ENCODE measurements at places on chromosomes 13 and 19.

GRCh38 chr19:13240312-13241022 lies 90.3 kb downstream of the IER2 start:
- DNase-seq = no peak

DNA sequence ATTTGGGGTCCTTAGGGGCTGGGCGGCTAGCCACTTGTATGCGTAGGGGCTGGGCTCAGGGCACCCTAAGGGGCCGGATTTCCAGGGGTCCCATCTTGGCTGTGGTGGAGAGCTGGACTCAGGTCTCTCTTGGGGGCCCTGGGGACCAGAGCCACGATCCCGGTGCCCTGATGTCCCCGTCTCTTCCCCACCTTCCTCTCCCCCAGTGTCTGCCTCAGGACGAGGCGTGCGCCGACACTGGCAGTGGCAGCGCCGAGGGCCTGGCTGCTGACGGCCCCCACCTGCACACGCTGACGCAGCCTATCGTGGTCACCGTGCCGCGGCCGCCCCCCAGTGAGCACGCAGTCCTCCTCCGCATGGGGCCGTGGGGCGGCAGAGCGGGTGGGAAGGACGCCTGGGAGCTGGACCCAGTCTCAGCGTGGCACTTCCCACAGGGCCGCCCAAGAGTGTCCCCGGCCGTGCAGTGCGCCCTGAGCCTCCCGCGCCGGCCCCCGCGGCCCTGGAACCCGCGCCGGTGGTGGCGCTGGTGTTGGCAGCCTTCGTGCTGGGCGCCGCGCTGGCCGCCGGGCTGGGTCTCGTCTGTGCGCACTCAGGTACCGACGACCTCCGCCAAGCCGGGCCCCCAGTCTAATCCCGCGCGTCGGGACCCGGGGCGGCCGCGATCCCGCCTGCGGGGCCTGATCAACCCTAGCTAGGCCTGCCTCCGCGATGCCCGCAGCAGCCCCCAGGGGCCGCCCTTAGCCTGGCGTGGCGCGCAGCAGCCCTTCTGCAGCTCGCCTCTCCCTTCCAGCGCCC lies 2.7 kb upstream of the SNAPC2 start:
- no peak for DNase-seq

- no peak for DNase-seq
Observed at GRCh38 chr13:111129465-111130115, 14.5 kb downstream of the ARHGEF7 start.

DNA sequence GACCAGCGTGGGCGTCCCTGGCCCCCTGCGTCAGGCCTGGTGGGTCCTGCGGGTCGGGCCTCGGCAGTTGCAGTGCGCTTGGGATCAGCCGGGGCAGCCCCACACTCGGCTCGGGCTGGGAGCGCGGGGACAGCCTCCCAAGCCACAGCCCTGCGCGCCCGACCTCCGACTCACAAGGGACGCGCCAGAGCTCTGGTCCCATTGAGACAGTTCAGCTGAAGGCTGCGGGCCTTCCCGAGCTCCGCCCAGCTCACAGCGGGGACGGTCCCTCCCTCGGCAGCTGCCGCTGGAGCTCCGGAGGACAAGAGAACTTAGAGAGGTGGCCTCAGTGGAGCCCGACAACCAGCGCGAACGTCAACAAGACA lies 45.7 kb upstream of the ZNF730 start:
- DNase-seq = no peak

- no peak for DNase-seq
Observed at GRCh38 chr13:52348983-52349780, 56.8 kb downstream of the THSD1 start.

GRCh38 chr19:50230379-50231351 lies 27.2 kb downstream of the MYH14 start:
- no peak for DNase-seq

DNA sequence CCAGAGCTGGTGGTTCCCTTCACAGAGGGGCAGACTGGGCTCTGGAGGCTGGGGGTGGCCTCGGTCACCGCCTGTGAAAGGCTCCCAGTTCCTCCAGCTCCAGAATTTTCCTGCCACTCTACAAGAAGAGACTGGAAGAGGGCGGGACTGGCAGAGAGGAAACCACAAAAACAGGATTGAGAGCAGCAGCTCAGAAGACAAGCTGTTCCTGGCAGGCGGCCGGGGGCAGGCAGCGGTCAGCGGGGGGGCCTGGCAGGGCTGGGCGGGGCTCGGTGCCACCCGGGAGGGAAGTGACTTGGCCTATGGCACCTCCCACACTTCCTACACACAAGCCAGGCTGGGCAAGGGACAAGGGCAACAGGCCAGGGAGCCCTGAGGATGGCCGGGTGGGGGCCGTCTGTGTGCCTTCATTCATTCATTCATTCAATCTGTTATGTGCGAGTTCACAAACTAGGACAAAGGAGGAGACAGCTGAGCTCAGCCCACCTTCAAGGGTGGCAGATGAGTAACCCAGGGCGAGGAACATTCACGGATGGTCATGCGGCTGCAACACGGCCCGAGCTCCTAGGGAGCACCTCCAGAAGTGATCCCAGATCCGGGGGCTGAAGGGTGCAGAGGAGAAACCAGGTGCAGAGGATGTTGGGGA lies 16.9 kb upstream of the BTBD2 start:
- DNase-seq = peak; percentile 82

GRCh38 chr13:41502673-41503072 lies 45.3 kb downstream of the RGCC start:
- DNase-seq = no peak

- no peak for DNase-seq
Observed at GRCh38 chr13:28744656-28745055, 25.9 kb upstream of the SLC46A3 start.

DNA sequence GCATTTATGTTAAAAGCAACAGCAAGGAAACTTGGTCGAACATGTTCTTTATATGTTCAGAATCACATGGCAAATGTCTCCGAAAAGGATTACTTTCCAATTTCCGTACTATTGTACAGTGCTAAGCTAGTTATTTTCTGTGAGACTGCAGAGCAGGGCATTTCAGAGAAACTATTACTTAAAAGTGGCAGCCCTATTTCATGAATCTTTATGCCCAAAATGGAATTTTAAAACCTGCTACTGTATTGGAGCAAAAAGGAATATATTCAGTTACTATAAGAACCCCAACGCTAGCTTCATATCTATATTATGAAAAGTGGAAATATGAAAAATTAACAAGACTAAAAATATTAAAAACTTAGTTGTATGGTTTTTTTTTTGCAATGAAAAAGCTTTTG lies 2.2 kb upstream of the KLF5 start:
- no peak for DNase-seq

- no peak for DNase-seq
Observed at GRCh38 chr19:19782783-19783182, 38.8 kb downstream of the ZNF506 start.

DNA sequence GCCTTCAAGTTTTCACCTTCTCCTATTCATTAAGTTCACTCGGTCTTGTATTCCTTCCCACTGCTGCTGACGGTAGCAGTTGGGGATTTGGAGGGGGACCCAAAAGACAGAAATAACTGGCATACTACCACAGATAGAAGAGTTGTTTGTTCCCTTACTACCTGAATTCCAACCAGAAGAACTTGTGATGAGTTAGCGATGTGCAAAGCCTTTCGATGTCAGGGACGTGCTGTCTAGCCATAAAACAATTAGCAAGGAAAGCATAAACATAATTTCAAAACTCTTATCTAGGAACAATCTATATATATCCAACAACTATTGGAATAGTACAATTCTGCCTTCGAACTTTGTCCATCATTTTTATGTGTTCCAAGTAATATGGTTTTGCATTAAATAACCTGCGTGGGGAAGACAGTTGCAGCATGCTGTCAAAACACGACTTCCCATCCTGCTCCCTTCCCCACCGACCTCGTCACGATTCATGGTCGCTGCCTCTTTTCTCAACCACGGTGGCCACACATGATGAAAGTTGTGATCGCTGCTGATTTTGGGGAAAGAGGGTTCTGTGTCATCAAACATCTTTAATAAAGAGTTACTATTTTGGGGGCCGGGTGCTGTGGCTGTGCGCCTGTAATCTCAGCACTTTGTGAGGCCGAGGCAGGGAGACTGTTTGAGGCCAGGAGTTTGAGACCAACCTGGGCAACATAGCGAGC lies 3.8 kb upstream of the SLC7A9 start:
- DNase-seq = no peak

DNA sequence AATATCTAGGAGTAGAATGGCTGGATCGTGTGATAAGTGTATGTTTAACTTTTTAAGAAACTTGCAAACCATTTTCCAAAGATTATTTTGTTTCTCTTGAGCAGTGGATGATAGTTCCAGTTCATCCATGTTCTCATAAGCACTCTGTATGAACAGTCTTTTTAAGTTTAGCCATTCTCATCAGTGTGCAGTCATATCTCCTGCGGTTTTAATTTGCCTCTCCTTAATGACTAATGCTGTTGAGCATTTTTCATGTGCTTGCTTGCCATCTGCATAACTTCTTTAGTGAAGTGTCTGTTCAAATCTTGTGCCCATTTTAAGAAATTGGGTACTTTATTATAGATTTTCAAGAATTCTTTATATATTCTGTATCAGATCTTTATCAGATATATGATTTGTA lies 58.6 kb downstream of the WASF3 start:
- DNase-seq = no peak

DNA sequence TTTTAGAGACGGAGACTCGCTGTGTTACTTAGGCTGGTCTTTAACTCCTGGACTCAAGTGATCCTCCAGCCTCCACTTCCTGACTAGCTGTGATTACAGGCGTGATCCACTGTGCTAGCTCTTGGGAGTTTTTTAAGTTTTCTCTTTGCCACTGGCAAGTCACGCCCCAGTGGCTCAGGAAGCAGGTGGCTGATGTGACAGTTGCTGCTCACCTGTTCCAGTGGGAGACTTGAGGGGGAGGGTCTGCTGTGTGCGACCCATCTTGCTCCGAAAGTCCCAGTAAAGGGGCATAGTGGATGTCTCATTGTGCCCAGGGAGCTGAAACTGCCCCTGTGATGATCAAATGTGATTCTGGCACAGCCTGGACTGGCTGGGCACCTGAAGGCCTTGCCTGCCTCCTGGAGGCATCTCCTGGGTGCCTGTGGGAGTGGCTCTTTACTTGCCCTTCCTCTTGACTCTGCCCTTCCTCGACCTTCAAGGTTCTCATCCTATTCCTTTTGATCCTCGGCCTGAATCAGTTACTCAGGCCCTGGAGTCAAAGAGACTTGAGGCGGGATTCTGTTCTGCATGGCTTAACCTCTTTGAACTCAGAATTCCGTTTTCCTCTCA lies 7.8 kb downstream of the SMARCA4 start:
- no peak for DNase-seq

GRCh38 chr13:46387064-46387851 lies at the start of gene RUBCNL:
Gene RUBCNL (minus strand): TSS chr13:46387252. CDS start chr13:46372475, 14,777 bp downstream.
- DNase-seq = peak; percentile 48

- DNase-seq = no peak
Observed at GRCh38 chr19:4295972-4296771, 6.0 kb downstream of the TMIGD2 start.

DNA sequence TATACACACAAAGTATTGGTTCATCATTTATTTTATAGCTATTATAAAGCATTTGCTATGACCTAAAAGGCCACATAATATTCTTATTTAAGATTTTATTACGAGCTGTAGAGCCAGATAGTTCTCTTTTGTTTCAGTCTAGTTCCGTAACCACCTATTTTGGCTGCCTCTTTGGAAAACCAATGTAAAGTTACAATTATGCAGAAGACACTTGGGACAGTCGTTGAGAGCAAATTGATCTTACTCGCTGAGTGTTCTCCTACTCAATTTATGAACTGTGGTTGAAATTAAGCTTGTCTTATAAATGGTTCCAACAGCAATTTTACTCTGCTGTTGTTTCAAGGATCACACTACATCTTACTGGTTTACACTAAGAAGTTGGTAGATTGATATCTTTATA lies 122.3 kb downstream of the SLC7A1 start:
- no peak for DNase-seq

- peak; percentile 82 for DNase-seq
Observed at GRCh38 chr19:48588670-48589401, 17.7 kb upstream of the SPACA4 start.

DNA sequence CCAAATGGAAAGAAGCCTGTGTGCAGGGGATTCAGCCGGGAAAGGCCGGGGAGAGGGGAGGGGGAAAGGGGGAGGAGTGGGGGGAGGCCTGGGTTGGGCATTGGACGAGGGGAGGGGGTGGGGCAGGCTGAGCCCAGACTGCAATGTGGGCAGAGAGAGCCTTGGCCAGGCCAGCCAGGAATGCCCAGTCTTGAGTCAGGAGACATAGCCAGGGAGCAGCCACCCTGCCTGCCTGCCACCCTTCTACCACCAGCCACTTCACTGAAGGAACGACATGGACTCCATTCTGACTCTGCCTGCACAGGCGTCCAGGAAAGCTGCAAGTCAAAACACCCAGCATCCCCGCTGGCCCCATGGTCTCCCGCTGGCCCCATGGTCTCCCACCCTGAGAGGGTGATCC lies 498 bp downstream of the PROZ start:
- DNase-seq = no peak

DNA sequence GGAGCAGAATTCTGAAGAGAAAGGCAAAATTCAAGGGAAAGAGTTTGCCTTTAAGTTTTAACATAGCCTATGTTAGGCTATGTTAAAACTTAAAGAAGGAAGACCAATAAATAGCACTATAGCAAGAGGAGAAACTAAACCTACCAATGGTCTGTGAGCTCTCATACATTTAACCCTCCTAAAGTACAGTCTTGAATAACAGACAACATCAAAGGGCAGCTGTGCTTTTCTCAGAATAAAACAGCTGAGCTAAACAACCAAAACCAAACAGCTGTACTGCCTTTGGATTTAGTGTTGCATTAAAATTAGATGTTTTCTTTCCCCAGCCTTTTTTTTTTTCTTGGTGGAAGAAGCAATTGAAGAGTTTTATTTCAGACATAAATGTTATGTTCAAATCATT lies 34.0 kb downstream of the KLF5 start:
- no peak for DNase-seq
